ENCODE measurements at places on chromosomes 11 and 22.

GRCh38 chr11:36065436-36065835, 121.6 kb downstream of the LDLRAD3 start:
- DNase-seq, result no peak

DNA sequence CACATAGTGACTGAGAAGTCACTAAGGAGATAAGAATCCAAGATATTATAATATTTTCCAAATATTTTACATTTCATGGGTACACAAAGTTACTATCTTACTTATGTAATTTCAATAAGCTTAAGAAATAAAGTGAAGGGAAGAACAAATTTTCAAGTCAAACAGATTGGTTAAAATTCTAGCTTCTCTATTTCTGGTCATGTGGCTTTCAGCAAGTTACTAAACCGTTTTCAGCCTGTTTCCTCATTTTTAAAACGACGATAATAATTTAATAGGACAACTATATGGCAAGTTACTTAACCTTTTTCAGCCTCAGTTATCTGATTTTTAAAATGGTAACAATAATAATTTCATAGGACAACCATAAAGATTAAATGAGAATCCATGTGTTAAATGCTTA, 15.6 kb downstream of the DCUN1D5 start:
- DNase-seq, result no peak

DNA sequence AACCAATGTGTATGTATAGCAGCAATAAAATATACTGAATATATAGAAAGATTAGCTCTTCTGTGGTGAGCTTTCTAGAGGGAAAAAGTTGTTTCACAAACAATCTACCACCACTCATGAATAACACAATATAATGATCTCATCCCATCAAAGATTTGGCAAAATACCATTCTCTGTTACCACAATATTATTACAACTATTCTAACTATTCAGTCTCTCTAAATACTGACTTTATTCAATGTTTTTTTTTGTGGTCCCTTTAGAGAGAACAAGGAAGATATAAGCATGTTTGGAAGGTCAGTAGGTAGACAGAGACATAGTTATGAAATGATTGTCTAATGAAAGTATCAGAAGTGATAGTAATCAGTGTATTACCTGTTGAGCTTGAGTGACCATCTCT, 7.8 kb downstream of the CCDC90B start:
- no peak for DNase-seq

- DNase-seq, result no peak
Measured at GRCh38 chr11:83162377-83162776, 5.4 kb downstream of the PCF11 start.

- DNase-seq, result no peak
Measured at GRCh38 chr22:50348058-50348457, 4.9 kb downstream of the PPP6R2 start.

- no peak for DNase-seq
Measured at GRCh38 chr11:107562647-107563208, 2.8 kb downstream of the ALKBH8 start.

Measured in thyroid gland (tissue), 4 donors.